Activated B cell treated with CpG ODN at 0.5 μM for 24 hours (primary cell): ENCODE measurements at places on chromosomes 1 and 21.

DNA sequence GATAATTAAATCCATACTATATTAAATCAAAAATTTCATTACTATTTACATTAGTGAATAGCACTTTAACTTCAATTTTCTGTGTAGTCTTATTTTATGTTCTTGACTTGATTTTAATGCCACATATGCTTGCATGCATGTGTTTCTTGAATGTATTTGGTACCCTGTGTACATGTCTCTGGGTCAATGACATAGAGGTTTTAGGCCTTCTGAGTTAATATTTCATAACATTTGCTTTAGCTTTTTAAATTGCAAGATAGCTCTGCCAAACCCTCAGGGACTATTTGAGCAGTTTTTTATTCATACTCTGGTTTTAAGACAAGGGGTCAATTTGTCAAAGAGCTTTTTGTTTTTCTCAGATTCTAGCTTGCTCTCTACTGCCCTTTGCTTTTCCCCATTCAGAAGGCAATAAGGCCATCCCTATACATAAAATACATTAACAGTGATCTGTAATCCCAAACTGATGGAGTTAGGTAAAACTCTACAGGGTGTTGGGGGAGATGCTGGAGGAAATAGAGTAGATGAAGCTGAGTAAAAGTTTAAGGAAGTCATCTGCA, 5.0 kb downstream of the MLLT11 start:
- no peak for DNase-seq

GRCh38 chr21:21001591-21002100, 3.4 kb downstream of the NCAM2 start:
- DNase-seq = no peak

- DNase-seq = no peak
These were observed 409.1 kb downstream of the SETD4 start for GRCh38 chr21:35651196-35651595.

- DNase-seq = no peak
These were observed 51.7 kb downstream of the COL24A1 start for GRCh38 chr1:86104606-86105532.

DNA sequence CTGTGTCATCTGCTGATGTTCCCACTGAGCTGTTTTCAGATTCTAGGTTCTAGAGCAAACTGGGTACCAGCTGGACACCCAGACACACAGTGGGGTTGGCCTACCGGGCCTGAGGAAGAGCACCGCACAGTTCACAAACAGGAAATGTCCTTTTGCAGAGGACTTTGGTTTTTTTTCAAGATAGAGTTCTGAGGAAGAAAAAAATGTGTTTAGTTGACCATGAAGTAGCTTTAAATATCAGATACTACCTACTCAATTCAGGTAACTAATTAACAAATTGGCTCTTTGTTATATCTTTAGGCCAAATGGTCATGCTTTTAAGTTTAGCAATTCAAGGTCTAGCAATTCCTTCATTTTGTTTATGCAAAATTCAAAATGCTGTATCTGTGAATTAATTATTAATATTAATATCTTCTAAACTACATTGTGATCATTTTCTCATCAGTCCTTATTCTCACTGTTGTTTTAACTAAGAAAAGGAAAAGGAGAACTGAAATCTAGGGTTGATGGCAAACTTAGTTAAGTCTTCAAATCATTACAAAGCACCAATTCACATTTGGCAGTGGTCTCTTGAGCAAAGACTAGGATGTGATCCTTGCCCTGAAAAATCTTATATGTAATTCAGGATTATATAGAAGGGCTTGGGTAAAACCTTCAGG, 17.2 kb upstream of the NCF2 start:
- DNase-seq = no peak

- DNase-seq = no peak
These were observed 78.2 kb downstream of the NFIA start for GRCh38 chr1:61160526-61160925.

DNA sequence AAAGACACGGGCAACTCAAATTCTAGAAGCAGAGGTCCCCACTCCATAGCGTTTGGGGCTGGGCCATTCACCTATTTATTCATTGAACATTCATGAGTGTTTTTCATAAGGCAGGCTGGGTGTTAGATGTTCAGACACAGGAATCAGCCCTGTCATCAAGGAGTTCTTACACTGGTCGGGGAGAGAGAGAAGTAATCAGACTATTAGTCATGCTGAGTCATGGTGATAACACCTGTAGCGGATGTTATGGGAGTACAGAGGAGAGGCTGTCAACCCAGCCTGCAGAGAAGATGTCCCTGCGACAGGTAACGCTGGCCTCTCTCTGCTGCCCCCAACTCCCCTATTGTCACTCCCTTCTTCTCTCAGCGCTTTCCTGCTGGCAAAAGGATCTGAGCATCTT, 17.2 kb downstream of the LY9 start:
- no peak for DNase-seq

GRCh38 chr1:85607921-85608265, 27.3 kb downstream of the CCN1 start:
- DNase-seq = no peak

DNA sequence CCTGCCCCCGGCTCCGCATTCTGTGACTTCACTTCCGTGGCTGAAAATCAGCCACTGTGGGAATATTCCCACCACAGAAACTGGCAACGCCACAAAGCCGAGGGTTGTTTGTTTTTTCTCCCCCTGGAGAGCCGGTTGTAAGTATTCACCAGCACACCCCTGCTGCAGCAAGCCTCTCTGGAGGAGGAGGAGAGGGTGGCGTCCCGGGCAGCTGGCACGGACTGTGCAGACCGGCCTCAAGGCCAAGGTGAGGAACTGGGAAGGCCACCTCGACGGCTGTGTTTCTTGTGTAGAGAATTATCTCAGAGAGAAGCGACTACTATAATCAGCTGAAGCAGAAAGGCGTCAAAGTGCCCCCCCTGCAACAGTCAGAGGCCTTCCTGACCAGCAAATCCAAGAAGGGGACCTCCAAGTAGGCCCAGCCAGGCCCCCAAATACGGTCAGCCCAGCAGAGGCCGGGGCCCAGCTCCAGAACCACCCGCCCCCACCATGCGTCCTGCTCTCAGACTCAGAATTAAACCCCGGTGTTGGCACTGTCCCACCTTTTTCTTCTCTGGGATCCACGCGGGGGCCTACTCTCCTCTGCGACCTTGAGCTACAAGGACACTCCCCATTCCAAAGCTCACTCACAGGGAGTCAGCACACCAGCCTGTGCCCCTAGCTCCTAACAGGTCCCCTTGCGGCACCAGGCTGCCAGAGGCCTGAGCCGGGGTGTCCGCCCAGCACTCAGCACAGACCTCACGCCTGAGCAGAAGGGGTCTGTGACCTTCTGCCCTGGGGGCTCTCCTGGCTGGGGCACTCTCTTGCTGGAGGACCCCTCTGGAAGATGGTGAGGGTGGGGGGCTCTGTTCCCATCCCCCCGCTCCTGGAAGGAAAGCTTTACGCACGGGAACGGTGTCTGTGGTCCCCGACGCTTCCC, 1.2 kb upstream of the SMIM1 start:
- no peak for DNase-seq

- DNase-seq = no peak
These were observed 110.1 kb downstream of the HMGB4 start for GRCh38 chr1:33973799-33974545.

DNA sequence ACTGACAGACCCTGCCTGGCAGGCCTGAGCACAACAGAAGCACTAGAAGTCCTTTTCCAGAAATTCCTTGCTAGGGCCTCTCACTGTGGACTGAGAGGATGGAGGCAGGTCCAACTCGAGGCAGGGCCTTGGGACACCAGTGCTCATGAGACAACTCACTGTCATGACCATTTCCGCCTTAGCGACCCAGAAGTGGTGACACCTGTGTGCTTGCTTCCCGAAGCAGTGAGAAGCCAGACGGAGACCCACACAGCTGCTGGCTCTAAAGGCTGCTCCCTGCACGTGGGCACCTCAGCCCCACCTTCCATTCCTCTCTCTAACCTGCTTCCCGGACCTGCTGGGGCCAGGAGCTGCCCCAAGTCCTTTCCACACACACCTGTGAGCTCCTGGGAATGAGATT, 33.0 kb downstream of the KCNC4 start:
- no peak for DNase-seq

DNA sequence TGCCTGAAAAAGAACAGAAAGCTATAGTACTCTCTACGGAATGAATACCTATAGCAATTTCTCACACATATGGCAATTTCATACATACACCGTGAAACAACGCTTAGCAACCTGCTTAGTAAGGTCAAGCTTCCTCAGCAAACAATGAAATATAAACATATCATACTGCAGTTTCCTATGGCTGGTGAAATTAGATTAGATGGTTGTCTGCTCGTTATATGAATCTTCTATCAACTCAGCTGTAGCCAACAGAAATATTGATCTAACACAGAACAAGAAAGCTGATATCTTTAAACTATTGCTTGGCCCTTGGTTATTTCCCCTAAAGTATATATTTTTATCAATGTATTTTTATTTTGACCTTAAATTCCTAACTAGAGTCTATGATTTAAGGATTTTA, 187.8 kb downstream of the SLC44A5 start:
- no peak for DNase-seq

- DNase-seq = no peak
These were observed 19.9 kb downstream of the COA6 start for GRCh38 chr1:234393190-234393589.

DNA sequence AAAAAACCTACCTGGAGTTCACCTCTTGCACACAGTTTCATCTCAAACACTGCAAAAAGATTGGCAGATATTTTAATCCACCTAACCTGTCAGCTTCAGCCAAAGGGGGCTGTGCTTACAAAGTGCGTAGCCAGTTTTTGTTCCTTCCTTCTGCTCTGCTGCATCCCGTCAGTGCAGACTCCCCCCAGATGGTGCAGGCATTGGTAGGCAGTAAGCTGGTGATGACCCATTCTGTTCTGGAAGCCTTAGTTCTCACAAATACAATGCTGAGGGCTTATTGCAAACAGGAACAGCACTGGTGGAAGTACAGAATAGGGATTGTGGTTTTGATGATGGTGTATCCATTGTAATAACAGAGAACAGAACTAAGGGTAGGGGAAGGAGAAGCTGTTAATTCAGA, 239.5 kb downstream of the RYR2 start:
- DNase-seq = no peak

- peak; percentile 49 for DNase-seq
These were observed at the start of gene HPDL for GRCh38 chr1:45326627-45327623. HPDL (plus strand) TSS chr1:45326895; CDS start chr1:45327149, 254 bp downstream.

- DNase-seq = peak; percentile 7
These were observed 14.2 kb downstream of the COL6A2 start for GRCh38 chr21:46111857-46112724.

DNA sequence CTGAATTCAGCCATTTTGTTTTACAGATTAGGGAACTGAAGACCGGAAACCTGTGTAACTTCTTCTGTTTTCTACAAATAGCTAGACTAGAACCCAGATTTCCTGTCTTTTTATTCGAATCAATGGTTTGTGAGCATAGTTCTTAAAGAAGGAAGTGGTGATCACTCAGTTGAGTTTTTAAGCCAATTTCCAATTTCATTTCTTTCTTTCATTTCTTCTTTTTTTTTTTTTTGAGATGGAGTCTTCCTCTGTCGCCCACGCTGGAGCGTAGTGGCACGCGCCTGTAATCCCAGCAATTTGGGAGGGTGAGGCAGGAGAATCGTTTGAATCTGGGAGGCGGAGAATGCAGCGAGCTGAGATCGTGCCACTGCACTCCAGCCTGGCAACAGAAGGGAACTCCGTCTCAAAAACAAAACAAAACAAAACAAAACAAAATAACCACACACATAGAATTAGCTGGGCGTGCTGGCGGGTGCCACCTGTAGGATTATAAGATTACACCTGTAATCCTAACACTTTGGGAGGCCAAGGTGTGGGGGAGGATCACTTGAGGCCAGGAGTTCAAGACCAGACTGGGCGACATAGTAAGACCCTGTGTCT, 3.0 kb upstream of the MDM4 start:
- peak; percentile 60 for DNase-seq

DNA sequence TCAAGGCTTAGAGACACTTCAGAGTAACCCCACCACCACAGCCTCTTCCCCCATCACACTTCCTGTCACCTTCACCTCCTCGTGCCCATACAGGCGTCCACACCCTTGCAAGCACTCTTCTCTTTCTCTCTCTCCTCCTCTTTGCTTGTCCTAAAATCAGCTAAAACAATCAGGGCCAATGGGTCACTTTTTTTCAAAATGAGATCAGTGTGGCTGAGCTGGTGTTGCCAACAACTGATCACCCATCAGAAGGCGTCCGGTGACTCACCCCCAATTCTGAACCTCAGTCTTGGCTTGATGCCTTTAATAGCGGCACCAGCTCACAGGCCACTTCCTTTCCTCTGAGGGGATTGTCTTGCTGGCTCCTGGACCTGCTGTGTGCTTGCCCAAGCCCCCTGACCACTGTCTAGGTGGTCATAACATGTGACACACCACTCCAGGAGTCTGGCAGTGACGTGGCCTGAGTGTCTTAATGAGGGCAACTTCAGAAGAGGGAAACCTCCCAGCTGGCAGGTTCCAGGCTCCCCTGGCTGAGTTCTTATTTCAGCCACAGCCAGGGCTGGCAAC, 1.6 kb downstream of the DRAXIN start:
- no peak for DNase-seq

DNA sequence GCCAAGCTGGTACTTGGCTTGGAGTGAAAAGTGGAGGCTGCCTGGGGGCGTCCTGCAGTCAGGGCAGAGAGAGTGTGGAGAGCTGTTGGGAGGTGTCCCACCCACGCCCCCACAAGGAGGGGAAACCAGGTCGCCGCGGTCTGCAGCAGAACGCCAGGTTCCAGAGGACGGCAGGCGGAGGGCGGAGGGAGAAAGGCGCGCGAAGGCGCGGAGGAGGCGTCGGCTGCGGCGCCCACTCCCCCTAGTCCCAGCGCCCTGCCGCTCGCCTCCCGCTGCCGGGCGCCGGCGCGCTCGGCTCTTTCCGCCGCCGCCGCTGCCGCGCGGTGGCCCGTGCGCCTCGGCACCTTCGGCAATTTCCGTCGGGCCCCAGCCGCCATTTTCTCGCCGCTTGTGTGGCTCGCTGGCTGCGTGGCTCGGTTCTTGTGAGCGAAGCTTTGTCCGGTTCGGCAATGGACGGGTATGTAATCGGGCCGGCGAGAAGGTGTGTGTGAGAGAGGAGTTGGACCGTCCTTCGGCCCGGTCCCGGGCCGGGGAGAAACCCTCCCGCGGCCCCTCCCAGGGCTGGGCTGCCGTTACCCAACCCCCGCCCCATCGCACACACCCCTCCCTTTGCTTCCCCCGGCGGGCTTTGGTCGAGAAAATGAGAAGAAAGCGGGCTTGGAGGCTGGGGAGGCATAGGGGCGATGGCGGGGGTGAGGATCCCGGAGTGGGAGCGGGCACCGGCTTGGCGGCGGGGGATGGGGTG, at the start of gene PTBP2:
Gene PTBP2 (plus strand): TSS at position 369 of the 745 bp plus-strand sequence. CDS start 81 bp downstream, at position 450.
- DNase-seq = peak; percentile 85

DNA sequence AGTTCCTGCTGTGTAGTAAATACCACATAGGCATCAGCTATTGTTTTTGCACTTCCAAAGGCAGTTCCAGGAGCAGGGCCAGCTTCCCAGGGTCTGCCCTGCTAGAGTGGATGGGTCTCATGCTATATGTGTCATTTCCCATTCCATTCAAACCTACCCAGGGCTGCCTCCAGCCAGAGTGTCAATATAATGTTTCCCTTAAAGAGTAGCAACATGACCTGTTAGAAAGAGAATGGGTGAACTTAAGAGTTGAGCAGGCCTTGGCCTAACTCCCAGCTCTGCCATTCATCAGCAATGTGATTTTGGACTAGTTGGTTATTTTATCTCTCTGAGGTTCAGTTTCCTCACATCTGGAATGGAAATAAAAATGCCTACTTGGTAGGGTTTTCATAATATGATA, 44.9 kb downstream of the RAB3B start:
- DNase-seq = no peak
